Heart left ventricle (tissue), 16 donors: ENCODE measurements at places on chromosomes 16 and 17. TPM values are rescaled to one million over a fixed set of nuclear protein-coding genes. Genes with fewer than 3 reads are reported as not detected.

Gene RPRML
- polyA plus RNA-seq, result not detected

Gene HOXB13
- not detected for polyA plus RNA-seq

Gene NEURL4
- polyA plus RNA-seq, result 29.6 TPM

Gene CIITA
- 10.8 TPM for polyA plus RNA-seq

Gene IRX6
- polyA plus RNA-seq, result 20.5 TPM

Gene C16orf89
- 4.2 TPM for polyA plus RNA-seq

Gene ASB16
- 5.1 TPM for polyA plus RNA-seq

Gene MRM1
- polyA plus RNA-seq, result 12.6 TPM

Gene SPNS2
- polyA plus RNA-seq, result 13.7 TPM

Gene PERCC1
- 0.11 TPM for polyA plus RNA-seq

Gene PIRT
- not detected for polyA plus RNA-seq

Gene CES5A
- not detected for polyA plus RNA-seq

Gene PRAC2
- not detected for polyA plus RNA-seq

Gene CPD
- polyA plus RNA-seq, result 3.6 TPM

Gene FOXO3B
- polyA plus RNA-seq, result 1.1 TPM

Gene ALKBH5
- 122 TPM for polyA plus RNA-seq

Gene CHST5
- 0.18 TPM for polyA plus RNA-seq

Gene ZNF423
- 1.8 TPM for polyA plus RNA-seq

Gene TEX19
- polyA plus RNA-seq, result not detected

Gene KRTAP3-1
- not detected for polyA plus RNA-seq

Gene RSAD1
- polyA plus RNA-seq, result 36.2 TPM

Gene TP53TG3B
- polyA plus RNA-seq, result not detected

Gene NACA2
- polyA plus RNA-seq, result not detected

Gene COL1A1
- polyA plus RNA-seq, result 109 TPM

Gene KRT31
- polyA plus RNA-seq, result not detected

Gene ADAT1
- 8.0 TPM for polyA plus RNA-seq

Gene FAM117A
- 5.2 TPM for polyA plus RNA-seq

Gene KRTAP4-1
- not detected for polyA plus RNA-seq

Gene GALR2
- polyA plus RNA-seq, result not detected

Gene CDRT15
- not detected for polyA plus RNA-seq
